Smooth muscle cell of bladder (primary cell): ENCODE measurements at places on chromosomes 2 and 18. TPM values are rescaled to one million over a fixed set of nuclear protein-coding genes. Genes with fewer than 3 reads are reported as not detected.

The IL1F10 gene
- not detected in 2 replicates for total RNA-seq

The CAPN13 gene
- not detected in 2 replicates for total RNA-seq

The CD8B2 gene
- not detected in 2 replicates for total RNA-seq

The GCKR gene
- 0.14 and 0.55 TPM in 2 replicates for total RNA-seq

The MALL gene
- total RNA-seq: 2.6 and 11.3 TPM in 2 replicates

The ILKAP gene
- 18.9 and 21.0 TPM in 2 replicates for total RNA-seq

The POTEI gene
- total RNA-seq: under 0.01 TPM in 1 of 2 replicates, not detected in the other

The DNAH7 gene
- 0.28 and 0.55 TPM in 2 replicates for total RNA-seq

The MRPS5 gene
- 48.8 and 57.8 TPM in 2 replicates for total RNA-seq

The IL1RN gene
- 0.09 and 0.71 TPM in 2 replicates for total RNA-seq

The OSBPL1A gene
- total RNA-seq: 43.5 and 45.5 TPM in 2 replicates

The SOWAHC gene
- total RNA-seq: 5.4 and 6.5 TPM in 2 replicates

The TUBB6 gene
- 475 and 568 TPM in 2 replicates for total RNA-seq

The DSG1 gene
- not detected in 2 replicates for total RNA-seq

The ZBTB7C gene
- under 0.01 TPM in 2 replicates for total RNA-seq

The GREB1 gene
- 1.3 and 2.1 TPM in 2 replicates for total RNA-seq

The ANKRD30B gene
- total RNA-seq: under 0.01 and 0.09 TPM in 2 replicates

The FRZB gene
- 0.09 TPM in 1 of 2 replicates, not detected in the other for total RNA-seq

The MAP2 gene
- 0.37 and 0.71 TPM in 2 replicates for total RNA-seq

The DAPL1 gene
- total RNA-seq: not detected in 2 replicates

The IL1RL1 gene
- 0.14 and 0.18 TPM in 2 replicates for total RNA-seq

The CTAGE1 gene
- total RNA-seq: not detected in 2 replicates

The CDH20 gene
- total RNA-seq: under 0.01 and 0.18 TPM in 2 replicates

The ARHGAP28 gene
- total RNA-seq: 1.5 and 10.5 TPM in 2 replicates

The MCM6 gene
- total RNA-seq: 7.1 and 8.2 TPM in 2 replicates

The RESP18 gene
- total RNA-seq: not detected in 2 replicates

The LYG2 gene
- not detected in 2 replicates for total RNA-seq

The GATA6 gene
- 18.5 and 28.6 TPM in 2 replicates for total RNA-seq

The ACVR1 gene
- total RNA-seq: 21.2 and 23.4 TPM in 2 replicates

The CERKL gene
- under 0.01 TPM in 1 of 2 replicates, not detected in the other for total RNA-seq

The XDH gene
- 0.14 TPM in 1 of 2 replicates, not detected in the other for total RNA-seq

The LHCGR gene
- not detected in 2 replicates for total RNA-seq

The TMEM198 gene
- 1.3 and 1.8 TPM in 2 replicates for total RNA-seq

The DSG2 gene
- 2.3 and 23.3 TPM in 2 replicates for total RNA-seq

The SNTG2 gene
- total RNA-seq: not detected in 2 replicates

The HOXD13 gene
- total RNA-seq: 0.09 and 0.28 TPM in 2 replicates

The SERPINB11 gene
- not detected in 2 replicates for total RNA-seq

The LBX2 gene
- 1.3 and 2.9 TPM in 2 replicates for total RNA-seq
